Ascending aorta (tissue), 2 donors: ENCODE measurements at places on chromosomes 7 and 10. TPM values are rescaled to one million over a fixed set of nuclear protein-coding genes. Genes with fewer than 3 reads are reported as not detected.
A peak's percentile ranks its signal among the peaks of the same experiment; 100 is the strongest.

Gene PNLIP
- not detected for total RNA-seq

Gene PDZD8
- total RNA-seq = 21.0 TPM

Gene ERVW-1
- total RNA-seq = not detected

Gene MACC1
- total RNA-seq = not detected

Gene SPACDR
- not detected for total RNA-seq

Gene OR2A5
- total RNA-seq = not detected

Gene PNLIPRP3
- not detected for total RNA-seq

Gene ADAMTS14
- total RNA-seq = 0.32 TPM

Gene FAM237B
- not detected for total RNA-seq

Gene FAM24A
- not detected for total RNA-seq

Gene CLDN15
- total RNA-seq = 27.7 TPM

Gene ICA1
- total RNA-seq = 18.3 TPM

GRCh38 chr10:44723082-44723481 is 188.1 kb upstream of the TMEM72 start:
- DNase-seq = no peak
- no peak overlapping the region for H3K27ac ChIP-seq
- H3K27me3 ChIP-seq = no peaks in the 10 kb centered on the region
- peaks cover 20% of the 10 kb centered on the region for H3K4me1 ChIP-seq

DNA sequence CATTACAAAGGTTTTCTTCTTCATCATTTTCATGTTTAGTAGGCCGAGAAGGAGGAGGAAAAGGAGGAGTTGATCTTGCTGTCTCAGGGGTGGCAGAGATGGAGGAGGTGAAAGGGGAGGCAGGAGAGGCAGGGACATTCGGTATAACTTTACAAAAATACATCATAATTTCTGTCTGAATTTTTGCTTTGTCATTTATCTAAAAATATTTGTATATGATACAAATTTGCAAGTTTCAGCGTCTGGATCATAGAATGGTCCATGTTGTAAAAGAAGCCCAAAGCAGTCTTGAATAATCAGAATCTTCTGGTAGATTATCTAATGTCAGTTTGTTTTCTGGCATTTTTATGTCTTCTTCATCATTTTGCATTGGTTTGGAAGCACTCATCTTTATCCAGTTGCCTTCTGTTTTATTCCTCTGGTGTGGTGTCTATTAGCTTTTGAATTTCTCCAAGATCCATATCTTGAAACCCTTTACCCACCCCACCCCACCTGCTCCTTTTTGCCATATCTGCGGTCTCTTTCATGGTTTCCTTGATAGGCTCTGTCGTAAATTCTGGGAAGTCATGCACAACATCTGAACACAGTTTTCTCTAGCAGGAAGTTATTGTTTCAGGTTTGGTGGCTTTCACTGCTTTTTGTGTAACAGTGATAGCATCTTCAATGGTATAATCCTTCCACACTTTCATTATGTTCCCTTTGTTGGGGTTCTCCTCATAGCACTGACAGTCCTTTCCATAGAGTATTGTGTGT is 95.0 kb downstream of the ST7 start:
- no peak overlapping the region for H3K4me3 ChIP-seq
- no peak for DNase-seq
- peaks cover 2% of the 10 kb centered on the region for H3K4me1 ChIP-seq
- H3K27me3 ChIP-seq = no peaks in the 10 kb centered on the region
- H3K36me3 ChIP-seq = no peaks in the 10 kb centered on the region

GRCh38 chr7:3408814-3409595 is 108.0 kb downstream of the SDK1 start:
- DNase-seq = no peak
- no peaks in the 10 kb centered on the region for H3K4me1 ChIP-seq
- H3K36me3 ChIP-seq = no peaks in the 10 kb centered on the region
- no peak overlapping the region for H3K4me3 ChIP-seq
- no peak overlapping the region for H3K27ac ChIP-seq

DNA sequence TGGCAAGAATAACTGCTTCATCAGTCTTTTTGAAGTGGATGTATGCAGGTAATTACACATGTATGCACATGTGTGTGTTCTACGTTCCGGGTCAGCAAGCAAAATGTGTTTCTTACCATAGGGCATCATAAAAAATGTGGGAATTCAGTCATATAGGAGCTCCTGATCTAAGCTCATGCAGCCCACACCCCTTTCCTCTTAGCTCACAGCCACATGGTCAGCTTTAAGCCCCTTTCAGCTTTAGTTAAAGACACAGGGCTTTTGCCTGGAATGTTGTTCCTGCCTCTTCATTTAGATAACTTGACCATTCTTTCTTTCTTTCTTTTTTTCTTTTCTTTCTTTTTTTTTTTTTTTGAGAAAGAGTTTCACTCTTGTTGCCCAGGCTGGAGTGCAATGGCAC is 258.1 kb downstream of the RPS24 start:
- no peaks in the 10 kb centered on the region for H3K36me3 ChIP-seq
- no peak overlapping the region for H3K27ac ChIP-seq
- H3K4me3 ChIP-seq = no peak overlapping the region
- DNase-seq = no peak
- no peaks in the 10 kb centered on the region for H3K4me1 ChIP-seq

GRCh38 chr7:150341263-150342120 is at the start of gene RARRES2:
RARRES2 (minus strand) TSS chr7:150341629; CDS start chr7:150340609, 1,020 bp downstream.
- peak within 1 kb of the TSS; percentile 63 for H3K27ac ChIP-seq
- no peaks in the 10 kb centered on the region for H3K36me3 ChIP-seq
- no peaks in the 10 kb centered on the region for H3K27me3 ChIP-seq
- peaks cover 5% of the 10 kb centered on the region for H3K4me1 ChIP-seq
- DNase-seq = no peak

- no peaks in the 10 kb centered on the region for H3K4me1 ChIP-seq
- no peak overlapping the region for H3K4me3 ChIP-seq
- H3K27me3 ChIP-seq = no peaks in the 10 kb centered on the region
- H3K36me3 ChIP-seq = no peaks in the 10 kb centered on the region
- DNase-seq = no peak
These were observed 1194.4 kb upstream of the SORCS1 start for GRCh38 chr10:108358912-108359311.

- no peaks in the 10 kb centered on the region for H3K27me3 ChIP-seq
- H3K4me1 ChIP-seq = peaks cover 3% of the 10 kb centered on the region
- no peak overlapping the region for H3K27ac ChIP-seq
- no peaks in the 10 kb centered on the region for H3K36me3 ChIP-seq
- DNase-seq = no peak
These were observed 49.6 kb downstream of the CPED1 start for GRCh38 chr7:121037957-121038716.

DNA sequence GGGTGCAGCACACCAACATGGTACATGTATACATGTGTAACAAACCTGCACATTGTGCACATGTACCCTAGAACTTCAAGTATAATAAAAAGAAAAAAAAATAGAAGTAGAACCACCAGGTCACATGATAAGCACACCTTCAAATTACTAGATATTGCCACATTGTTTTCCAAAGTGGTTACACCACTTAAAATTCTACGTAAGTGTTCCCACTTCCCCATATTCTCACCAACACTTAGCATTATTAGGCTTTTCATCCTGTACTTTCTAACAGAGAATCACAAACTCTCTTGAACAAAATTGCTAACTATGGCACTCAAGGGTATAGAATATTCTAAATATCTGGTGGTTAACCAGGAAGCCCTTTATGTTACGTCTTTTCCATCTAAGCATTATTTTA is 22.6 kb downstream of the SH3PXD2A start:
- no peak for DNase-seq
- no peaks in the 10 kb centered on the region for H3K36me3 ChIP-seq
- H3K27me3 ChIP-seq = no peaks in the 10 kb centered on the region
- H3K27ac ChIP-seq = no peak overlapping the region
- peaks cover 16% of the 10 kb centered on the region for H3K4me1 ChIP-seq
- no peak overlapping the region for H3K4me3 ChIP-seq

GRCh38 chr7:73487486-73487885 is 34.6 kb downstream of the BAZ1B start:
- H3K27ac ChIP-seq = no peak overlapping the region
- no peak for DNase-seq

GRCh38 chr10:90372451-90372850 is 485.4 kb downstream of the HTR7 start:
- H3K27ac ChIP-seq = no peak overlapping the region
- no peak overlapping the region for H3K4me3 ChIP-seq
- DNase-seq = no peak
- H3K4me1 ChIP-seq = no peaks in the 10 kb centered on the region

DNA sequence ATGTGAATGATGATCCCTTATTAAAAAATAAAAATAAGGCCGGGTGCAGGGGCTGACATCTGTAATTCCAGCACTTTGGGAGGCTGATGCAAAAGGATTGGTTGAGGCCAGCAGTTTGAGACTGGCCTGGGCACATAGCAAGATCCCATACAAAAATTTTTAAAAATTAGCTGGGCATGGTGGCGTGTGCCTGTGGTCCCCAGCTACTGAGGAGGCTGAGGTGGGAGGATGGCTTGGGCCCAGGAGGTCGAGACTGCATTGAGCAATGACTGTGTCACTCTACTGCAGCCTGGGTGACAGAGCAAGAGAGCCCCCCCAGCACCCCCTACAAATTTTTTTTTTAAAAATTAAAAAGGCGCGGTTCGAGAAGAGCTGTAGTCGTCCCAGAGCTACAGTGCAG is 1.2 kb upstream of the BRI3 start:
- H3K36me3 ChIP-seq = no peaks in the 10 kb centered on the region
- no peaks in the 10 kb centered on the region for H3K27me3 ChIP-seq
- H3K4me3 ChIP-seq = peak overlapping the region; percentile 93
- peaks cover 17% of the 10 kb centered on the region for H3K4me1 ChIP-seq

GRCh38 chr7:2079332-2080059 is 153.2 kb downstream of the MAD1L1 start:
- no peak overlapping the region for H3K4me3 ChIP-seq
- no peak for DNase-seq
- no peaks in the 10 kb centered on the region for H3K36me3 ChIP-seq
- no peak overlapping the region for H3K27ac ChIP-seq
- no peaks in the 10 kb centered on the region for H3K27me3 ChIP-seq

DNA sequence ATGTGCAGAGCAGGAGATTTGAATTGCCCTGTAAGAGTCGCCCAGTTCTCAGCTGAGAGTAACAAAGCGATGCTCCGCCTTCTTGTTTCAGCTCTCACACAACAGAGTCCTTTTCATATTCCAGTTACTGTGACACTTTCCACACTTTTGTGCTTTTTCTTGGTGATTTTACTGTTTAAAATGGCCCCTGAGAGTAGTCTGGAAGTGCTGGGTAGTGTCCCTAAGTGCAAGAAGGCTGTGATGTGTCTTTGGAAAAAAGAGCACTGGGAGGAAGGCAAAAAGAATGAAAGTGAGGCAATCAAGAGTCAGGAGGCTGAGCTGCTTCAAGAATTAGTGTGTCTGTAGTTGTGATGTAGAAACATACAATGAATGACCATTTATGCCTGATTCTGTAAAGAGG is 201.2 kb upstream of the SEMA3E start:
- H3K4me3 ChIP-seq = no peak overlapping the region
- no peaks in the 10 kb centered on the region for H3K36me3 ChIP-seq
- H3K27ac ChIP-seq = no peak overlapping the region
- H3K4me1 ChIP-seq = no peaks in the 10 kb centered on the region

- no peaks in the 10 kb centered on the region for H3K4me1 ChIP-seq
- no peak overlapping the region for H3K4me3 ChIP-seq
- no peak overlapping the region for H3K27ac ChIP-seq
- DNase-seq = no peak
- no peaks in the 10 kb centered on the region for H3K27me3 ChIP-seq
These were observed 23.4 kb downstream of the ARHGEF5 start for GRCh38 chr7:144378651-144379050.

- no peak overlapping the region for H3K4me3 ChIP-seq
- no peaks in the 10 kb centered on the region for H3K36me3 ChIP-seq
- no peak overlapping the region for H3K27ac ChIP-seq
- H3K27me3 ChIP-seq = no peaks in the 10 kb centered on the region
These were observed 50.4 kb upstream of the FHIP2A start for GRCh38 chr10:114771157-114771556.

GRCh38 chr10:78973901-78974616 is 94.7 kb upstream of the ZMIZ1 start:
- H3K27ac ChIP-seq = peak overlapping the region; percentile 98
- H3K27me3 ChIP-seq = no peaks in the 10 kb centered on the region
- DNase-seq = peak; percentile 82
- peaks cover 6% of the 10 kb centered on the region for H3K4me1 ChIP-seq
- H3K36me3 ChIP-seq = no peaks in the 10 kb centered on the region

- no peaks in the 10 kb centered on the region for H3K36me3 ChIP-seq
- DNase-seq = no peak
- peak overlapping the region; percentile 85 for H3K4me3 ChIP-seq
These were observed 2.5 kb downstream of the ARHGAP12 start for GRCh38 chr10:31926160-31926559.

GRCh38 chr10:70125918-70126552 is 6.6 kb downstream of the AIFM2 start:
- no peak overlapping the region for H3K27ac ChIP-seq
- H3K27me3 ChIP-seq = no peaks in the 10 kb centered on the region
- H3K4me1 ChIP-seq = no peaks in the 10 kb centered on the region
- no peak overlapping the region for H3K4me3 ChIP-seq
- no peak for DNase-seq
- peaks cover 4% of the 10 kb centered on the region for H3K36me3 ChIP-seq

DNA sequence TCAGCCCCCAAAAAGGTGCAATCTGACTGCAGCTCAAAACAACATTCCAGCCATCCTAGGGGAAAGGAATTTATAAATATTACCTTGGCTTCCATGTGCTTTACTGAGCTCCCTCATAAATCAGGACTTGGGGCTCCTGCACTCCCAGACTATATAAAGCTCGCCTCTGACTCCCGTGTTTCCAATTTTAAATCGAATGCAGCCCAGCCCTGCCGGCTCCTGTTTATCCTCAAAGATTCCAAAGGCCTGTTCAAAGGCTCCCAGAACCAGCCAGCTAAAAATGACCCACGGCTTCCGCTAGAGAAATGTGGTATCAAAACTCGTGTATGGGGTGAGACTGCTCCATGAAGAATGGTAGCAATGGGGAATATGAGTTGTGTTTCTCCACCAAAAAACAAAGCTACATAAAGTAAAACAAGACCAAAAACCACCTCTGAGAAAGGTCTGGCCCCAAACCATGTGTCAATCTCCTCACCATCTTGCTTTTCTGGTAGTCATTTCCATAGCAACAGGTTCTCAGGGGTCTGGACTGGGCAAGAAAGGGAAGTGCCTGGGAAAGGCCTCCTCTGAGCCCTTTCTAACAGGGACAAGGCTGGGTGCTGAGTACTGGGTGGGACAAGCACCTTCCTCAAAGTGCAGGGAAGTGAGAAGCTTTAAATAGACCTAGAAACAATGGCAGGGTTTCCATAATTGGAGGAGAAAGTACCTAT is 5.1 kb downstream of the CALML3 start:
- no peak for DNase-seq
- H3K27me3 ChIP-seq = no peaks in the 10 kb centered on the region
- peak overlapping the region; percentile 73 for H3K27ac ChIP-seq
- no peak overlapping the region for H3K4me3 ChIP-seq

GRCh38 chr7:94276795-94277194 is 117.9 kb upstream of the COL1A2 start:
- no peaks in the 10 kb centered on the region for H3K4me1 ChIP-seq
- no peaks in the 10 kb centered on the region for H3K27me3 ChIP-seq
- DNase-seq = no peak
